ENCODE measurements at places on chromosomes 1 and 21.

- DNase-seq = no peak
Measured at GRCh38 chr1:185058110-185058509, 12.8 kb downstream of the RNF2 start.

GRCh38 chr1:235866205-235866912 lies at the start of gene LYST:
Gene LYST (minus strand): TSS chr1:235866906. CDS start chr1:235830417, 36,489 bp downstream.
- DNase-seq = no peak

DNA sequence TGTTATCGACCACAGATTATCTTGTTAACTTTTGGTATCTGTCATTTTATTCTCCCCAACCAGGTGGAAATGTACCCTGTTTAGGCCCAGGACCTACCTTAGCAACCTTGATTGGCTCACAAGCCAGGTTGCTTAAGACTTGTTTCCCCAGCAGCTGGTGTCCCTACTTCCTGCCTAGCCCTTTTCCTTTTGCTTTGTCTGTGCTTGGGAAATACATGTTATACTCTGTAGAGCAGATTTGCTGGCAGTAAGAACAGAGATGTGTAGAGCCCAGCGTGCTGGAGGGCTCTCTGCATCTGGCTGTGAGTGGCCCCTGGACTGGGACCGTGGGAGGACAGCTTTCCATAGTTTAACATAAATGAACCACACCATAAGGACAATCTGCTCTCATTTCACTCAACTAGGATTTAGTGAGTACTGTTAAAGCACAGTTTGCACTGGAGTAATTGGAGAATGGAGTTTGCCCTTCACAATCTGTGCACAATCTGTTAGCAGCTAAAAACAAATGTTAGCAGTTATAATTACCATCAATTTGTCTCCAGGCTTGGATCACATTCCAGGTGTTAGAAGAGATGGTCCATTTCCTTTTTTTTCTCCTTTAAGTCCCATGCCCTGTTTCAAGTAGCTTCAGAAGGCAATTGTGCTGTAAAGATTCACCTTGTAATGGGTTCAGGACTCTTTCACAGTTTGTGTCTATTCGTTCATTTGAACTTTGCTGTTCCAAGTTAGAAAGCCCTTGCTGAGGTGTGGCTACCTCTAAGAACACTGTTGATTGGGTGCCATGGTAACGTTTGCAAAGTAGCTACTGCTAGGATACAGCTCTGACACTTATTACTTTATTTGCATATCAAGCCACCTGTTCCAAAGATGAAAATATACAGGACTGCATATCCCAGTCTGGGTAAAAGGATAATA lies at the start of gene APOBEC4:
Gene APOBEC4, minus strand, starts transcription at position 770 of the 915 bp plus-strand sequence. CDS start 4,535 bp downstream, outside the sequence.
- DNase-seq = no peak

GRCh38 chr1:156746728-156747631 lies 4.5 kb downstream of the HDGF start:
- peak; percentile 82 for DNase-seq

DNA sequence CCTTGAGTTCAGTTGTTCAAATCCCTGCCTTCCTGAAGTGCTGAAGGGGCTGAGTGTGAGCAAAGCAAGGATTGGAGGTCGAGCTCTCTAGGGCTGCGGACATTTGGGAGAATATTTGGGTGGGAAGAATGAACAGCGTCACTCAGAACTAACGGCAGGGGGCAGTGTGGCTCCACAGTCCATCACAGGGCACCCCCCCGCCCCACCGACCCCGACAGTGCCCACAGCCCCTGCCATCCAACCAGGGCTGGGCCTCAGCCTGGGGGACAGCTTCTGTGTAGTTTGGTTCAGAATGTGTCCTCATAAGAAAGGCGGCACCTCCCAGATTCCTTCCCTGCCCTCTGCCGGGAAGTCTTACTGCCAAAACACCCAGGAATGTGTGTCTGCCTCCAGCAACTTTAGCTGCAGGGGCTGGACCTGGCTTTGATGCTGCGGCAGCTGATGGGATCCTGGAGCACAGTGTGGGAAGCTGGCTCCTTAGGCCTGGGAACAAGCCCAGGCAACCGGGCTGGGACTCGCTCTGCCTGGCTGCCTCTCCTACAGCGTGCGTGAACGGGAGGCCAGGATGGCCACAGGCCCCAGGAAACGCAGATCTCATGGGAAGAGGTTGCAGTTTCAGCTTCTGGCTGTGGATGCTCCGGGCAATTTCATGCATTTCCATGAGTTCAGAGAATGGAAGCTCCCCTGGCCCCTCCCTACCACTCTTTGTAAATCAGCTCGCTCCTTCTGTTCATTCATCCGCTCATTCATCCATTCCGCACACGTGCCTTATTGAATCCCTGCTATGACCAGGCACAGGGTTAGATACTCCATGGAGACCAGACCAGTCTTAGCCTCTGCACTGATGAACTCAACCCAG lies 104.9 kb upstream of the TMPRSS2 start:
- peak; percentile 78 for DNase-seq

- DNase-seq = no peak
Measured at GRCh38 chr21:44800103-44800502, 1.5 kb downstream of the UBE2G2 start.

DNA sequence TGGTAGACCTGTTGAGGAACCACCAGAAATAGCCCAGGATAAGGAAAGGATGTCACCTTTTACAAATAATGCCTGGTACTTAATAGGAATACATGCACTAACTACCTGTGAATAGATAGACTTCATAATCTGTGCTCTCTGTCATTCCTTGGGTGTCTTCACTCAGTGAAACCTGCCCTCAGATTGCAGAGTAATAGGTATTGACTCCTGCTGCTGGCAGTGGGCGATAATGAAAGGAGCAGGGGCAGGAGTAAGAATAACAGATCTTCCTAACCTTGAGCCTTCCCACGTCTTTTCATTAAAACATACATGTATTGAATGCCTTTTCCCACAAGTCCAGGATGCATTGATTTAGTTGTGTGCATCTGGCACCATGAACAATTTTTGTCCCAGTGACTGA lies 16.4 kb downstream of the FABP3 start:
- no peak for DNase-seq

DNA sequence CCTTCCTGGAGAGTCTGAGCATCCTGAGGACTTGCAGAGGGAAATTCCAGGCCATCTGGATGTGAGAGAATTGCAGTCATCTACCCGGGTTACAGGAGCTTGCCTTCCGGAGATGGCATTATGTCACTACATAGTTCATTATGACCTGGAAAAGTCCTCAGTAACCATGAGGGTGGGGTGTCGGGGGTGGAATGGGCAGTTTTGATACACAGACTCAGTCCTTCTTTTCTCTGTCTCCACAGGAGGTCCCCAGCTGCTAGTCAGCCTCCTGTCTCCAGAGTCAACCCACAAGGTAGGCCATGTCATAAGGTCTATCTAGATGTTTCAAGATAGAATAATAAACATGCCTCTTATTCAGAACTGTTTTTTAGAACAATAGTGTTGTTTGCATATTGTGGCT lies 268.2 kb upstream of the SGIP1 start:
- DNase-seq = no peak

GRCh38 chr1:66143651-66144050 lies 351.0 kb downstream of the PDE4B start:
- no peak for DNase-seq

DNA sequence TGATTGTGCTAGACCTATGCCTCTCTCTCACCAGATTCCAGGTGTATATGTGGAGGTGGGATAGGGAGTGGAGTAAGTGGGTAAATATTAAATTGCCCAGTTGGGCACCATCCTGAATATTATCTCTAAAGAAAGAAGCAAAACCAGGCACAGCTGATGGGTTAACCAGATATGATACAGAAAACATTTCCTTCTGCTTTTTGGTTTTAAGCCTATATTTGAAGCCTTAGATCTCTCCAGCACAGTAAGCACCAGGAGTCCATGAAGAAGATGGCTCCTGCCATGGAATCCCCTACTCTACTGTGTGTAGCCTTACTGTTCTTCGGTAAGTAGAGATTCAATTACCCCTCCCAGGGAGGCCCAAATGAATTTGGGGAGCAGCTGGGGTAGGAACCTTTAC lies at the start of gene FCER1A:
Gene FCER1A, plus strand, starts transcription at position 242 of the 400 bp plus-strand sequence. Its CDS starts 29 bp downstream, at position 271.
- DNase-seq = no peak

- DNase-seq = no peak
Measured at GRCh38 chr1:115694805-115695204, 53.0 kb downstream of the VANGL1 start.

DNA sequence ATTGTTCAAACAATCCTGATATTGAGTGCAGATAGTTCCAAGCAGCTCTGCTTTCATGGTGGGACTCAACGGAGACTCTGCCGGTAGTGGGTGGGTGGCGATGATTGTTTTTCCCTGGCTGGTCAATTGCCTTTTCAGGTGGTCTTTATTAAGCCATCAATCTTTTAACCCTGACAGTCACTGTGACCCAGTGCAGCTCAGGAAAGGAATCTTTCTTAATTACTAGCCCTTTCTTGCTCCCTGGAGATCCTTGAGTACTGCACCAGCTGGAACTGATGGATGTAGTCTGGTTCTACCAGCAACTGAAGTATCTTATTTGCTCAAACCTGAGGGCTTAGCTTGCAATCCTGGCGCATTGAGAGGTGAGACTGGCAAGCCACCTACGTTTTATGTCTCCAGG lies 196.4 kb downstream of the PLPP3 start:
- no peak for DNase-seq

GRCh38 chr1:37673920-37674319 lies 18.4 kb upstream of the CDCA8 start:
- DNase-seq = no peak

GRCh38 chr1:16913833-16914662 lies 7.7 kb upstream of the CROCC start:
- DNase-seq = peak; percentile 92

GRCh38 chr1:204410688-204411450 lies 748 bp downstream of the PPP1R15B start:
- DNase-seq = no peak

DNA sequence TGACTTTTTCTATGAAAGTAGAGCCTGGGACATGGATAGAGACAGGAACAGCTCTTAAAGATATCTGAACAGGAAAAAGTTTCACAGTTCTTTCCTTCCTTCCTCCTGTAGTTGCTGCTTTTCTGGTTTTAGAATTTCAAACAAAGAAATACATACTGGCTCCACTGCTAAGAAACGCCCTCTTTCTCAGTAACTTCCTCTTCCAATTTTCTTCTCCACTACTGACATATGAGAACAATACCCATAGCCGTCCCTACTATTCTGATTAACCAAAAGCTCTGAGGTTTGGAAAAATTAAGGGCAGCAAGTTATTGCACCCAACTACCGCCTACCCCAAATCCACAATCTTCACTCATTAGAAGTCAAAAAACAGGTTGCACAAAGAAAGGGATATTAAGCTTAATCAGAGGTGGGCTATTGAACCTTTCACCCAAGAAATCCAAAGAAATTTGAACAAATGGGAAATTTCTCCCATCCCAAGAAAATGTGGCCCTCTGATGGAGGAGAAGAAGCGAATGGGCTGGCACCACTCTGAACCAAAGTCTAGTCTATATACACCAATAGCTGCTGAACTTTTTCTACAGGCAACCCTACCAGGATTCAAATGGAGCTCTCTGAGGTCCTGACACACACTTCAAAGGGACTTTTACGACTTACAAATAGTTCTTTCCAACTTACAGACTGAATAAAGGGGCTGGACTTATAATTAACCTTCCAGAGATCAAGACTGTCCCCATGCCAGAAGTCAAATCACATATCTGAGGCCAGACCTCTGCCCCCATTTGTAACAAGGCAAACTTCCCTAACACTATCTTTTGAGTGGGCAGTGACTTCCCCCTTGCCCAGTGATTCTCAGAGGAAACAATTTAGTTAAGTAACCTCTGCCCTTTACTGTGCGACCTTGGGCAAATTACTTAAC lies 1.7 kb downstream of the WASF2 start:
- DNase-seq = no peak

GRCh38 chr1:161119092-161119903 lies 1.4 kb downstream of the NIT1 start:
- DNase-seq = no peak

DNA sequence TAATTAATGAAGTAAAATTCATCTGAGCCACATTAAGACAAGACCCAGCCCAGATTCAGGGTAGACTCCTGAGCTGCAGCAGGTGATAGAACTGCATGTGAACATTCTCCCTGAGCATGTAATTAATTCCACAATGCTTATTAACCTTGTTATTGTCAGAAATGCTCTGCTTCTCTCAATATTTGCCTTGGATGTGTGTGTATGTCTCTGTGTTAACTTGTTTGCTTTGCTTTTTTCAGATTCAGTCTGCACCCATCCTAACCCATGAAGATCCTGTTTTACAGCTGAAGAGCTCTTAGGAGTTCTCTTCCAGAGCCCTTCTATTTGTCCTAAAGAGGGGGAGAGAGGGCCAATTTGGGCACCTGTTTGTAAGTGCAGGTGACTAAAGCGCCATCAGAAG lies 143.2 kb upstream of the BMP8A start:
- DNase-seq = no peak

- no peak for DNase-seq
Measured at GRCh38 chr1:31784356-31785019, 20.3 kb upstream of the ADGRB2 start.

GRCh38 chr1:117127795-117128194 lies 6.2 kb upstream of the TRIM45 start:
- no peak for DNase-seq

DNA sequence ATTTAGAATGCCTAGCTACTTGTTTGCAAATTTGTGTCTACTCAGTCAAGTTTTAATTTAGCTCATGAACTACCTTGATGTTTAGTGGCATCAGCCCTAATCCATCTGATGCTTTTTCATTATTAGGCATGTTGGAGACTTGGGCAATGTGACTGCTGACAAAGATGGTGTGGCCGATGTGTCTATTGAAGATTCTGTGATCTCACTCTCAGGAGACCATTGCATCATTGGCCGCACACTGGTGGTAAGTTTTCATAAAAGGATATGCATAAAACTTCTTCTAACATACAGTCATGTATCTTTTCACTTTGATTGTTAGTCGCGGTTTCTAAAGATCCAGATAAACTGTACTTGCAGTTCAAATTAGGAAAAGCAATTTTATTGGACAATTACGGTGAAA lies 7.6 kb downstream of the SOD1 start:
- no peak for DNase-seq

DNA sequence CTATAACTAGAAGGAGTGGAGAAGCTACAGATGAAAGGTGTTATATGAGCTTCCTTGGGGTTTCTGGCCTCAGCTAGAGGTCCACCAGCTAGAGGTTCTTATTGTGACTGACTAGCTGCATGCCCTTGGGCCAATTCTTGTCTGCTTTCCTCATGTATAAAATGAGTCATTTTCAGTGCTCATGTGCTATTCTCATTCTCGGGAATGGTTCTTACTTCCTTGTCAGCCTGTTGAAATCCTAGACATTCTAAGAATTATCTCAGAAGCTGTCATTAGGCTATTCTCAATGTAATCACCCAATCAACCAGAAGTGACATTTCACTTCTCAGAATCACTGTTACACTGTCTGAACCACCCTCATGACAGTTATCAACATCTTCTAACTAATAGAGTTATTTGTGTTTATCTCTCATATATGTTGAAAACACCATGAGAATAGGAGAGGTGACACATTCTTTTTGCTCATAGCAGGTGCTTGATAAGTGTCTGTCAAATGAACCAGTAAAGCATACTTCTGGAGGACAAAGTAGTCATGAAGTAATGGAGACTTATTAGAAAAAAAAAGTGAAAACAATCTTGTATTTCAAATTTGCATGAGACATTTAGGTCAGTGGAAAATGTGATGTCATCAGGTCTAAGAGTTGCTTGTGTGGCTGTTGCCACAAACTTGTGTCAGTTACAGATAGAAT lies 122.8 kb upstream of the IVNS1ABP start:
- DNase-seq = no peak

- no peak for DNase-seq
Measured at GRCh38 chr1:37032660-37033354, 1.5 kb downstream of the GRIK3 start.

All from fibroblast of skin of left biceps (primary cell).